ENCODE measurements at places on chromosomes 2 and 18.

- no peak for DNase-seq
Measured at GRCh38 chr2:238143239-238143951, 4.9 kb downstream of the KLHL30 start.

DNA sequence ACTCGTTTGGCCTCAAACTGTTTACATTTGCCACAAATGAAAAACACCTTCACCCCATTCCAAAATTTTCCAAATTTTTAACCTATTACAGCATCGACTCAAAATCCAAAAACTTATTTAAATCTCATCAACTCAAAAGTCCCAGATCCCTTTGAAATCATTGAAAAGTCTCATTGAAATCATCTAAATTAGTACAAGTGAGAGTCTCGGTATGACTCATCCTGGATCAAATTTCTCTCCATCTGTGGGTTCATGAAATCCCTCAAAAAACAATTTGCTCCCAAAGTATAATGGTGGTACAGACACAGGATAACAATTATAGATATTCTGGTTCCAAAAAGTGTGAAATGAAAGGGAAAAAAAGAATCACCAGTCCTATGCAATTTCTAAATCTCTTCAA is 65.1 kb downstream of the LRP1B start:
- DNase-seq: no peak

DNA sequence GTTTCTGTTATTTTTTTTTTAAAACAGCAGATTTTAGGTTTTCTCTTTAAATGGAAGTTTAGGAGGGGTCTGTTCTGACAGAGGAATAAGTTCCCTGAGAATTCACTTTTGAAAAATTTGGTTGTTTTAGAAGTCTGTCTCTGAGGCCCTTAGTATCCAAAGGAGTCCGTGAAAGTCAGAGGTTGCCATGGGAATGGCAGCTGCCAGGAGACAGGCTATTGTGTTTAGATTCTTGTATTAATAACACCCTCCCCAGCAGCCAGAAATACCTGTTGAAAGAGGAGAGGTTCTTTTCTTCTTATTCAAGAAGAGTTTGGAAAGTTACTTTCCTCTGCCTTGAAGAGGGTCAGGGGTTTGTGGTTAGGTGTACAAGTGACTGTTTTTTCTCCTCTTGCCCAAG is 29.5 kb downstream of the TNP1 start:
- peak; percentile 49 for DNase-seq

DNA sequence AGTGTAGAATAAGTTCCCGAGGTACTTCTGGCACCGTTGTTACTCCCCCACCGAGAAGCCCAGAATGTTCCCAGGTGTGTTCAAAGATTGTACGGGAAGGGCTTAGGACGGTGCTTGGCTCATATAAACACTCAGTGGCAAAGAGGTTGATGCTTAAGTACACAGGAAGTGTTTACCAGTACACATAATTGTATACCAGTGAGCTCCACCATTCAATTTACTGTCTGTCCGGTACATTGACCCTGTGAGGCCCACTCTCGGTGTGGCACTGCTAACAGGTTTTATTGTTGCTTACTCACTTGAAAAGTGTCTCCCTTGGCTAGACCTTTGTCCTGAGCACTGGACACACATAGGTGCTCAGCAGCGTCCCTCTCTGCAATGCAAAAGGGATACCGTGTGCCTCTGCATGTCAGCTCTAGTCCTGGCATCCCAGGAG is 191.0 kb downstream of the NEDD4L start:
- no peak for DNase-seq

DNA sequence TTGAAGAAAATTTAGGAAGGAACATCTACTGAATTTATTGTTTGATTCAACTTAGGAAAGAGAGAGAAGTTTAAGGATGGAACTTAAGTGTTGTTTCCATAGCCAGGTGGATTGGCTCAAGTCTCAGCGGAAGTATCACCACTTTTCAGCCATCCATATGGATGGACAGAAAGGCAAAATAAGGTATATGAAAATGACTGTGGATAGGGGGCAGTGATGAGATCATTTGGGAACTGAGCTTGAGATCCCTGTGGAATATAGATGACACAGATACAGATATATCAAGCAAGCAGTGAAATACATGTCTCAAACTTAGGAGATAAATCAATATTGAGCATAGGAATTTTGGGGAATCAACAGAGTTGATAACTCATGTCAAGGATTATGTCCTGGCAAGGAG is 1462.7 kb upstream of the NXPH2 start:
- DNase-seq: no peak
